Cerebellar nuclear complex (tissue), 1 donor: ENCODE measurements at places on chromosomes 16 and 17.

GRCh38 chr16:66485376-66485775 is 58.3 kb downstream of the BEAN1 start:
- no peak for DNase-seq

DNA sequence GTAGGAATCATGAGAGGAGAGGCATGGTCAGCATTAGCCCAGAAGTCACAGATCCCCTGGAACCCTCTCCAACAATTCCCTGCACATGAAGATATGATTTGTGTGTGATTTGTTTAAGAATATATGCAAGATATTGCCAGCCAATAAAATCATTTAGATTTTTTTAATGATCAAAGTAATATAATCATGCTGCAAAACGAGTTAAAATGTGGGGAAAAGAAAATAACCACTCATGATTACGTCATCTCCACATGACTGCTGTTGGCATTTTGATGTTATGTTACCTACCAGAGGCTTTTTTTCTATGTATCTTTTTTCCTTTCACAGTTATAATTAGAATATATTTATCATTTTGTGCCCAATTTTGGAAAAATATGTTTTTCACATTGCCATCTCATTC is 22.4 kb downstream of the SLC35G3 start:
- no peak for DNase-seq

- no peak for DNase-seq
Observed at GRCh38 chr17:34654881-34655276, 75.5 kb downstream of the TMEM132E start.

GRCh38 chr16:53212893-53213223 is 158.1 kb downstream of the CHD9 start:
- no peak for DNase-seq

DNA sequence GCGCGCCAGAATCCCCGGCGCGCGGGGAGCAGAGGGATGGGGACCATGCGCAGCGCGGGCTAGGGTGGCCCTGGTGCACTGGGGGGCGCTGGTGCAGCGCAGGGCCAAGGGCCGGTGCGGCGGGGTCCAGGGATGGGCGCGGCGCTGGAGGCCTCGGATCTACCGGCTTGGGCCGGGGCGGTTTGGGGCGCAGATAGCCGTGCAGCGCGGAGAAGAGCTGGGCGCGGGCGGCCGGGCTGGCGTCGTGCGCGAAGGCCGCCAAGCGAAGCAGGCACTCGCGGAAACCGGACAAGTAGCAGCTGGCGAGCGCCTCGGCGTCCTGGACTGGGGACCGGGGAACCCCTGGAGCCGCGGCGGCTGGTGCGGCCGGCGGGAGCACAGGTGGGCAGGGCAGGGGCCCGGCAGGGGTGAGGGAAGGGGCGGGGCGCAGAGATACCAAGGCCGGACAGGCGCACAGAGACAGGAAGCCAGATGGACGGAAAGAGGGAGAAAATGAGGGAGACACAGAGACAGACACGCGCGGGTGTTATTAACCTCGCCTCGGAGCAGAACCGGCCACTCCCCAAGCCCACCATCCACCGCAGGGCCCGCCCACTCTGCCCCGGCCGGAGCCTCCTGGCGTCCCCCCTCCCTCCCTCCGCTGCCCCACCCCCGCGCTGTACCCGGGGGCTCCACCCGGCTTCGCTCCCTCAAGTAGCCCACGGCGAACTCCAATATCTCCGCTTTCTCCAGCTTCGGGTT is 2.1 kb downstream of the HES7 start:
- no peak for DNase-seq

DNA sequence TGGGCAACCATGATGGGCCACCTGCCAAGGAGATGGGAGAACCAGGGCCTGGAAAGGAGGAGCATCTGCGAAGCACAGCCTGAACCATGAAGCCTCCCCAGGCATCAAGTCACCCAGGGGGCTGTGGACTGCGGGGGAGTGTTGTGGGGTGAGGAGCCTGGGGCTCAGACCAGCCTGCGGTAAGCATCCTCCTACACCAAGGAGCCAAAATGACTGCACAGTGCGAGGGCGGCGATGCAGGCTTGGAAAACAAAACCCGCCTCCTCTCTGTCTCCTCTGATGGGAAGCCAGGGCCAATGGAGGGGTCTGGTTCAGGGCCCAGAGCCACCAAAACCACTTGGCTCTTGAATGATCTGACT is 18.1 kb upstream of the MAF start:
- no peak for DNase-seq

GRCh38 chr16:24764916-24765315 is 35.5 kb downstream of the TNRC6A start:
- DNase-seq: no peak

- DNase-seq: no peak
Observed at GRCh38 chr16:78571898-78572358, 472.5 kb downstream of the WWOX start.

DNA sequence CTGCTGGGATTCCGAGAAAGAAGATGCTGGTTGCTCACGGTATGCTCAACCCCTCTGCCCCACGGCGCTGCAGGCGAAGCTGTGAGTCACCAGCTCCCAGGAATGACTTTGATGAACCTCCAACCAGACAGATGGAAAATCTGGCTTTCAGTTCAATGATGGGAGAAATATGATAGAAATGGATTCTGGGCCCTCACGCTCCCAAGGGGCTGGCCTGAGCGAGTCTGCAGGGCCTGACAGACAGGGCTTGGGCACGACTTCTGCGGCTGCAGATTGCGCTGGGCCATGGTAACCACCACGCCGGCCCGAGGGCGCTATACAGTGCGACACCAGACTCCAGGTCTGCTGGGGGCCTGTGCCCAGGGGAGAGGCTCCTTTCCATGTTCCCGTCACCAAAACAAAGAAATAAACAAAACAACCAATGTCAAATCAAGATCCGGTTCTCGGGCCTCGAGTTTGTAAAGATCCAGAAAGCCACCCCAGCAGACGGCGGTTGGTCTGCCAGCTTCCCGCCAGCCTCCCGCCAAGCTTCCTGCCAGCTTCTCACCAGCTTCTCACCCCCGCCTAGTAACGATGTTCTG is 11.1 kb upstream of the ABR start:
- DNase-seq: no peak

- no peak for DNase-seq
Observed at GRCh38 chr16:54930005-54930868, at the start of gene IRX5. Gene IRX5, plus strand, starts transcription at chr16:54930865. Its CDS starts 334 bp downstream, at chr16:54931199.

DNA sequence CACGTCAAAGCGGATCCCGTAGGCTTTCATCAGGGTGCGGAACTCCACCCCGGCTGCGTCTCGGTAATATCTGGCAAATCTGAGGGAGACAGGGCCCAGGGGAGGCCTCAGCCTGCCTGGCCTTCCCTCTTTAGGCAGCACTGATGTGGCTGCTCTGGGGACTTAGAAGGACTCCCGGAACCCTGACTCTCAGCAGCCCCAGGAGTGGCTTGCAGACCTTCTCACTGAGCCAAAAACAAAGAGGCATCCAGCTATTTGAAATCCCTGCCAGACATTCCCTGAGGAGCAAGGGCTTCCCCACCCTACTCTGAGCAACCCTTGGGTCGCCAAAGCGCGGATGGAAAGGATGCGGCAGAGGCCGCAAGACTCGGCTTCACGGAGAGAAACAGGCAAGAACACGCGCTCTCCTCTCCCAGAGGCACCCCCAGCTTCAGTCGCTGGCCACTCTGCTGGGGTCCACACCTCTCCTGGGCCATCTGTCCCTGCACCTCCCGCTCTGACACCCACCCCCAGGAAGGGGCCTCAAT is 7.9 kb downstream of the P2RX5 start:
- DNase-seq: no peak

GRCh38 chr17:81419319-81419885 is 24.1 kb downstream of the BAHCC1 start:
- no peak for DNase-seq

GRCh38 chr17:32870969-32871368 is 6.0 kb downstream of the MYO1D start:
- DNase-seq: no peak

DNA sequence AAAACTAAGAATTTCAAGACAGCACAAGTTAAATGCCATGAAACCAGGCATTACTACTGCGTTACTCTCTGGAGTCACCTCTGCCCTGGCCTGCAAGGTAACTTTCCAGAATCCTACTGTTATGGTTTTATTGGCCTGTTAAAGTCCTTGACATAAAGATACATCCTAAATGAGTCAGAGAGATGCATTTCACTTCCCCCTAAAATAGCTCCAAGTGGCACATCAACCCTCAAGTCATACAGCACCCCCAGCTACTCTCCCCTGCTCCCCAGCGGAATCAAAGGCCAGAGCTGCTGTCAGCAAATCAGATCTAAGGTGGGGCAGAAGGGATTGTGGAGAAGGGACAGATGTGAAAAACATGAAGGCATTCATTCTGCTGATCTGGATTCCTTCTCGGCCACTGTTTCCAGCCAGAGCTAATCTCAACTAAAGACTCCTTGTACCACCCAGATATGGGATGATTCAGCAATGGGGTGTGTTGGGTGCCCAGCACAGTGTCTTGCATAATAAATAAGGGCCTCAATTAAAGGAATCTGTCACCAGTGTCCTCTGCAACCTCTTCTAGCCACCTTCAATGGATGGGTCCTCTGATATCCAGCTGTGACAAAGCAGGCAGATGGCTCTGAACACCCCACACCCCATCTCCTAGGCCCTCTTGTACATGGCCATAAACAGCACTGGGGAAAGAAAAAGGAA is 8.5 kb upstream of the CCL1 start:
- DNase-seq: no peak

- no peak for DNase-seq
Observed at GRCh38 chr17:3002538-3003295, 60.7 kb downstream of the OR1D5 start.

- DNase-seq: no peak
Observed at GRCh38 chr17:54085020-54085419, 262.3 kb downstream of the KIF2B start.

DNA sequence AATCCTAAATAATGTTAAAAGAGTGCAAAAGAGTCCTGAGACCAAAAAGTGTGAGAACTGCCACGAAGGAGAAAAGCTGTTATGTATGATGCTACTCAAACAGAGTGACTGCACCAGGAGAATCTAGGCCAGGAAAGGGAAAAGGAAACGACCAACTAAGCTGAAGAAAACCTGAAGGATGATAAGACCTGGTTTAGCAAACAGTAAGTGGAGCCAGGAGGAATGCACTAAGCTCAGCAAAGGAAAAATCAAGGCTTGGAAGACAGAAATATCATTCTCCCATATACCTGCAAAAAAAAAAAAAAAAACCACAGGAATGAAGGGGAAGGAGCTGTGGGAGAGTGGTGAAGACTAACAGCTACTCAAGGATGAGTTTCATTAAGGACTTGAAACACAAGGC is 21.1 kb downstream of the CMC2 start:
- DNase-seq: no peak

GRCh38 chr16:9521749-9522370 is 430.4 kb downstream of the HAPSTR1 start:
- DNase-seq: no peak

GRCh38 chr17:61486135-61487120 is 34.2 kb downstream of the TBX4 start:
- DNase-seq: no peak

- no peak for DNase-seq
Observed at GRCh38 chr17:63950940-63951907, 19.1 kb upstream of the CD79B start.

- DNase-seq: no peak
Observed at GRCh38 chr16:75805946-75806345, 79.7 kb upstream of the CPHXL start.

DNA sequence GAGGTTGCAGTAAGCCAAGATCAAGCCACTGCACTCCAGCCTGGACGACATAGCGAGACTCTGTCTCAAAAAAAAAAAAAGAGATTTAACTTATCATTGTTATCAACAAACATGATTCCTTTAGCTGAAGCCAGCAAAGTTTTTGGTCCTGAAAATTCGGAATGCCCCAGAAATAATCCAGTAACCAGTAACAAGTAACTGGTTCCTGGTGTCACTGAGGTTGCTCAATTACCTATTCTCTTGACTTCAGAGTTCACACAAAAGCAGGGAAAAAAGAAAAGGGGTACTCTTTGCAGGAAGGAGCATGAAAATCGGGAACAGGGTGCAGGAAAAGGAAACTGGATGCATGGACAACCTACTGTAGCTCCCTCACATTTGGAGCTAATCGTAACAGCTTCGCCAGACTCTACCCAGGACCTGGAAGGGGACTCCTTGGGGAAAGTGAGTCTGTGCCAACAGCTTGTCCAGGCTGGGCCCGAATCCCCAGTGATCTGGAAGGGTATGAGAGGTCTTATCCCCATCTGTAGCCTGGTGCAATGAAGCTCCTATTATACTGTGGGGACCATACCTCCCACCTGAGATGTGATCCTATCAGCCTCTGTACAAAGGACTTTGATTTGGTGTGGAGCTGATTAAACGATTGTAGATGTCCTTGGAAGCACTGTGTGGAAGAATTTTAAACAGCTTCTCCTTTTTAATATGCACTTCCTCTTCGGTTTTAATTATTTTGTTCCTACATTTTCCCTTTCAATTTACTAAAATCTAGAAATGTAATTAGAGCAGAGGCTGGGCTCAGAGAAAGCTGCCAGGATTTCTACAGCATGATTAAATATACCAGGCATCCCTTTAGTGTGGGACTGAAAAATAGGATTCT is 3.4 kb upstream of the SPOP start:
- DNase-seq: no peak

DNA sequence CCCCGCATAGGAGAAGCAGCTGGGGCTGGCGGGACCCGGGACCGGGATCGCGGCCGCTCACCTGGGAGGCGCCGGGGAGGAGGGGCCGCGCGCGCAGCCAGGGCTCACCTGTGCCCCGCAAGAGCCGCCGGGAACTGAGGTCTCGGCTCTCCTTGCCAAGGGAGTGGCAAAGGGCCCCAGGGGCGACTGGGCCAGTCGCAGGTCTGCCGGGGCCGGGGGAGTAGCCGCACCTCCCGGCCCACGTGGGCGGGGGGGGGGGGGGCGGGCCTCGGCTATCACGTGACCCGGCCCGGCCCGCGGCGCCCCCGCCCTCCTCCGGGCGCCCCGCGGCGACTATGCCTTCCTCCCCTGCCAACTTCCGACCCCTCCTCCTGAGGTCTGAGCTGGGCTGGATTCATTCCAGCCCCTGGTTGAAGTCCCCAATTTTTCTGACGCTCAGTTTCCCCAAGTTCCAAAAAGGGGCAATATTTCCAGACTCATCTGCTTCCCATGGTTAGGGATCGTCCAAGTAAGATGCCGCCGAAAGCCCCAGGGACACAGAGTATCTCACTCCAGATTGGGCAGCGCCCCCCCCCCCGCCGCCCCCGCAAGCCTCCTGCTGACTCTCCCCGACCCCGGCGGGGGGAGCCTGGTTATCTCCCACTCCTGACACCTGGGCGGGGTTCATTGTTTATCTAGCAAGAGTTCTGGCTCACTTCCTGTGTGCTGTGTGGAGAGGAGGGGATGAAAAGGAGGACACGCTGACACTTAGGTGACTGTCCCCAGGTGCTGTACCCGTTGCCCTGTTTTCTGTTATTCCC is at the start of gene TMC6:
TSS of gene TMC6 (minus strand) at position 205 of the 800 bp plus-strand sequence. CDS start 1,923 bp downstream, outside the sequence.
- DNase-seq: no peak

DNA sequence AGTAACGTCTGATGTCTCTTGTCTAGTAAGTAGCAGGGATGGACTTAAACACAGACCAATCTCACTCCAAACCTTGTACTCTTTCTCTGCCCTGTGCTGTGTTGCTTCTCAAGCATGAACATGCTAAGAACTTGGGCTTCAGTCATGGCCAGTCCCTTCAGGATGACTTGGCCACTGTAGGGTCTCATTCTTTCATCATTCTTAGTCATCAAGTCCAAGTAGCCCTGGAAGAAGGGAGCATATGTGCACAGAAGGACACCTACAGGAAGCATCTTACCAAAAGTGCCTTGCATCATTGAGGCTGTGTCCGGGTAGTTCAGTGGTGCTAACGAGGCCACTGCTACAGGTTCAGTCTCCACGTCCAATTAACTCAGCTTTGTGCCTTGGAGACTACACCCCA is 80.7 kb downstream of the CDK5R1 start:
- DNase-seq: no peak

- no peak for DNase-seq
Observed at GRCh38 chr16:48361012-48361411, 24.2 kb downstream of the SIAH1 start.

GRCh38 chr17:72710834-72711233 is 381.7 kb downstream of the SLC39A11 start:
- DNase-seq: no peak
